ENCODE measurements at places on chromosomes 5 and 9.
A peak's percentile ranks its signal among the peaks of the same experiment; 100 is the strongest.

DNA sequence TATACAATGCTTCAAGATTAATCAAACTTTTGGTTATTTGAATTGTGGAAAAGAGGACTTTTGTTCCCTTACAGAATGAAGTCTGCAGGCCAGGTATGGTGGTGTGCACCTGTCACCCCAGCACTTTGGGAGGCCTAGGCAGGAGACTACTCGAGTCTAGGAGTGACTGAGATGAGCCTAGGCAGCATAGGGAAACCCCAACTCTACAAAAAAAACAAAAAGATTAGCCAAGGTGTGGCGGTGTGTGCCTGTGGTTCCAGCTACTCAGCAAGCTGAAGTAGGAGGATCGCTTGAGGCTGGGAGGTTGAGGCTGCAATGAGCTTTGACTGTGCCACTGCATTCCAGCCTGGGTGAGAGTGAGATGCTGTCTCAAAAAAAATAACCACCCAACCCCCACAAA, 9.3 kb downstream of the CCNH start:
- peaks cover 27% of the 10 kb centered on the region for H3K4me1 ChIP-seq
- H3K27ac ChIP-seq: no peak overlapping the region
- H3K27me3 ChIP-seq: no peaks in the 10 kb centered on the region
- peaks cover 80% of the 10 kb centered on the region for H3K36me3 ChIP-seq
- no peak overlapping the region for H3K4me3 ChIP-seq
- DNase-seq: no peak

DNA sequence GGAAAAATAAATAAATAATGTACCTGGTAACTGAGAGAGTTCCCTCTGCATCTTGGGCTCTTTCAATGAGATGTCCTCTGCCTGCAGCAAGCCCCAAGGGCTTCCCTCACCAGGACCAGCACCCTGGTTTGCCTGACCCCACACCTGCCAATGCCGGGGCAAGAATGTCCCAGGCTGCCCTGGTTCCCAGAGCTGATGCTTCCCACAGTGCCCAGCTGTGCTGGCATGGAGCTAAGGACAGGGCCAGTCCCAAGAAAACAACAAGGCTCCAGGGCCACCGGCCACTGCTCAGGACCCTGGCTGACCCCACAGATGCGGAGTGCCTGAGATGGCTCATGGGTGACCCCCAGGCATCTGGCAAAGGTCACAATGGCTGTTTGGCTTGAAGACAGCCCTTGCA, 123.5 kb downstream of the KCNIP1 start:
- no peak for DNase-seq
- H3K4me1 ChIP-seq: no peaks in the 10 kb centered on the region
- H3K27ac ChIP-seq: no peak overlapping the region
- H3K27me3 ChIP-seq: peaks cover 1% of the 10 kb centered on the region
- H3K4me3 ChIP-seq: no peak overlapping the region

DNA sequence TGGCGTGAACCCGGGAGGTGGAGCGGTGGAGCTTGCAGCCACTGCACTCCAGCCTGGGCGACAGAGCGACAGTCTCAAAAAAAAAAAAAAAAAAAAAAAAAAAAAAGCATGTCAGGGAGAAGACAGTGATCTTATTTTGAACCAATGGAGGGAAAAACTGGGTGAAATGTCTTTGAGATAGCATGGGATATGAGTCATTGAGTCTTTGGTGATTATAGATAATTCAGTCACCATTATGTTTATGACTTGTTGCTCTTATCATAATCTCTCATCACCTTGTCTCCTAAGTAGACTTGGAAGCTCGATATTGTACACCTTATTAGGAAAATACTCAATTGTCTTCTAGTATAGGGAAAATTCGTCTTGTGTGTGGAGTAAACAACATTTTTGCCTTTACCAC, 55.1 kb upstream of the KDM4C start:
- H3K27ac ChIP-seq: peak overlapping the region; percentile 91
- H3K36me3 ChIP-seq: no peaks in the 10 kb centered on the region
- peaks cover 20% of the 10 kb centered on the region for H3K4me1 ChIP-seq

DNA sequence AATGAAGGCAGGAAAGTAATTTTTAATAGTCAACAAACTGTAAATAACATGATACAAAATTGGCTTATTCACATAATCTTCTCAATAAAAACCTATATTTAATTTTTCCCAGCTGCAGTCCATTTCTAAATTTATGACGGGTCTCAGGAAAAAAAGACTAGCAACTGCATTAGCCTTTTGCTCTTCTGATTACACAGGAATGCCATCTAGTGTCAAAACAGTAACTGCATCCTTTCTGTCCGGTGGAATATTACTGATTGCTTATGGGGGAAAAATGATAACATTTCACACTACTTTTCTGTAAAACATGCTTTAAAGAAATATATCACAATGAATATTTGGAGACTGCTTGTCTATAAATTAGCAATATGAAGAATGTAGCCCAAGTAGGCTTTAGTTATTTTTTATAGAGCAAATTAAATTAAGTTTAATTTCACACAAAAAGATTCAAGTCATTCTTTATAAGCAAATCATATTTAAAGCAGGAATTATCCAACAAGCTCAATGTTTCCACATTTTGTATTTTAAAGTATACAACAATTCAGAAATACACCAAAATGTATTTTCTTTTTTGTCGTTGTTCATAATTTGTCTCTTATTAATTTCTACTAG, 534.7 kb downstream of the CDH10 start:
- no peak overlapping the region for H3K4me3 ChIP-seq
- no peak overlapping the region for H3K27ac ChIP-seq
- DNase-seq: no peak
- no peaks in the 10 kb centered on the region for H3K4me1 ChIP-seq

DNA sequence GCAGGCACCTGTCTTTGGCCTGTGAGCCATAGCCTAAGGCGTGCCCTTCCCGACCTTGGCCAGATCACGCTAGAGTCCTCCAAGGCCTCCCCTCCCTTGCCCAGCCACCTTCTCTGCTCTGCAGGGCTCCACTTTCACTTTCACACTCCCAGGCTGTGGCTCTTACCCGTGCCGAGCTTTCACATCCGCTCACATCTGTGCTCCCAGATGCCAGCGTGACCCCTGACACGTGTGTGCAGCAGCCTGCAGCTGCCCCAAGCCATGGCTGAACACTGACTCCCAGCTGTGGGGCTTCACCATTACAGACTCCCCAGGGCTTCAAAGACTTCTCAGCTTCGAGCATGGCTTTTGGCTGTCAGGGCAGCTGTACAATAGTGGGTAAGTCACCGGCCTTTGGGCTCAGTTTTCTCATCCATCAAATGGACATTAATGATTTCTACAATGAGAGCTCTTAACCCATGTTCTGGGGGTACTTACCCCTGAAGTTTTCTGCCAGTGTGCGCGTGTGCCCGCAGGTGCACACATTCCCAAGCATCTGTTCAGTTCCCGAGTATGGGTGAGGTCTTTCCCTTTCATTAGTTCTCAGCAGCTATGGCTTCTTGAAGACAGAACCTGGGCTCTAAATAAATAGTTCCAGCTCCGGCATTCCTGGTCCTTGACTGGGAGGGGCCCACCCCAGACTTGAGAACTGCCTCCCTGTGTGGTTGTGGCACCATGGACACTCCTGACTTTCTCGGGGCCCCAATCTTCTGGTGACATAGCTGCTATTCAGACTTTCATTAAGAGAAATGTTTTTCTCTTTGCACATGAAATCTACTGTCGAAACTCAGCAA, 118.6 kb downstream of the RGS3 start:
- peak overlapping the region; percentile 79 for H3K4me3 ChIP-seq
- peaks cover 54% of the 10 kb centered on the region for H3K36me3 ChIP-seq
- peaks cover 74% of the 10 kb centered on the region for H3K4me1 ChIP-seq
- no peaks in the 10 kb centered on the region for H3K27me3 ChIP-seq
- H3K27ac ChIP-seq: peak overlapping the region; percentile 93

DNA sequence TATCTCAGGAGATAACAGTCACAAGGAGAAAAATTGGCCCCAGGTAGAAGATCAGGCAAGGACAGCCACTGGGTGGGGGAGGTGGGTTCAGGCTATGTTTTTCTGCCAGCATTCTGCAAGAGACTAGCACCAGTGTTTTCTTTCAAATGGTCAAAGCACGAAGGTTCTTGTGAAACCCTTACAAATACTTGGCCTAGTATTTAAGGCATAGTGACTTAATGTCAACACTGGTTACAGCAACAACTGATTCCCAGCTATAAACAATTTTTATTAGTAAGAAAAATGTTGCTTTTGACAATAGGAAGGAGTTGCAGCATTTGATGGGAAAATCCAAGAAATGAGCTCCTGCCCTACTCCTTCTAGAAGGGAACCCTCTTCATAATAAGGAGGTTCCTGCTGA, 349.6 kb downstream of the SLIT3 start:
- H3K36me3 ChIP-seq: no peaks in the 10 kb centered on the region
- no peak overlapping the region for H3K27ac ChIP-seq
- no peak for DNase-seq
- peaks cover 9% of the 10 kb centered on the region for H3K4me1 ChIP-seq

- H3K4me1 ChIP-seq: peaks cover 8% of the 10 kb centered on the region
- H3K36me3 ChIP-seq: no peaks in the 10 kb centered on the region
- DNase-seq: no peak
- no peak overlapping the region for H3K4me3 ChIP-seq
Observed at GRCh38 chr9:6968271-6968670, 210.5 kb downstream of the KDM4C start.

DNA sequence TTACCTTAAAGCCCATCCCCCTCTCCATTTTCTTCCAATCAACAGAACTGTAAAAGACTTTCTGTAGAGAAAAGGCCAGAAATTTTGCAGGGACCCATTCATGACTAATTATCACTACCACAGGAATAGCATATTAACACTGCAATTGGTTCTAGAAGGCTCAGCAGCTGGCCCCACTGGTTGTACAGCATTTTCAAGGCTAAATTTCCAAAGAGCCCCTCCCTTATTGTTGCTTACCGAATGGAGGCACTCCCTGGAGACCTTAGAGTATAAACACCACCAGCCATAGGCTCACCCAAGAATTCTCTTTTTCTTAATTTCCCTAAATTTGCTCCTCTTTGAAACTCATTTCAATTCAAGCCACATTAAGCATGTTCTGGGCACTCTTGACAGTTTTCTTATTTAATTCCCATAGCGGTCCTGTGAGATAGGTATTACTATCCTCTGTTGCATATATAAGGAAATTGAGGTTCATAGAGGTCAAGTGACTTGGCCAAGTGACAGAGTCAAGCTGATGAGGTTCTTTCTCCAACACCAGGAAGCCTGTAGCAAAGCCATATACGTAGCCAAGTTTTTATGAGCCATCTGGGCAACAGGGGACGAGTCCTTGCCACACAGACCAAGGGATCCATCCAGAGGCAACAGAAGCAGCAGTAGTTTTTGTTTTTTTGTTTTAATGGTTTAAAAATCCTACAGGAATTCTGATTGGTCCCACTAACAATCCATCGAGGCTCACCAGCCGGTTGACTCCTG, 83.9 kb upstream of the NR5A1 start:
- peaks cover 27% of the 10 kb centered on the region for H3K27me3 ChIP-seq
- H3K4me3 ChIP-seq: no peak overlapping the region
- no peak overlapping the region for H3K27ac ChIP-seq

DNA sequence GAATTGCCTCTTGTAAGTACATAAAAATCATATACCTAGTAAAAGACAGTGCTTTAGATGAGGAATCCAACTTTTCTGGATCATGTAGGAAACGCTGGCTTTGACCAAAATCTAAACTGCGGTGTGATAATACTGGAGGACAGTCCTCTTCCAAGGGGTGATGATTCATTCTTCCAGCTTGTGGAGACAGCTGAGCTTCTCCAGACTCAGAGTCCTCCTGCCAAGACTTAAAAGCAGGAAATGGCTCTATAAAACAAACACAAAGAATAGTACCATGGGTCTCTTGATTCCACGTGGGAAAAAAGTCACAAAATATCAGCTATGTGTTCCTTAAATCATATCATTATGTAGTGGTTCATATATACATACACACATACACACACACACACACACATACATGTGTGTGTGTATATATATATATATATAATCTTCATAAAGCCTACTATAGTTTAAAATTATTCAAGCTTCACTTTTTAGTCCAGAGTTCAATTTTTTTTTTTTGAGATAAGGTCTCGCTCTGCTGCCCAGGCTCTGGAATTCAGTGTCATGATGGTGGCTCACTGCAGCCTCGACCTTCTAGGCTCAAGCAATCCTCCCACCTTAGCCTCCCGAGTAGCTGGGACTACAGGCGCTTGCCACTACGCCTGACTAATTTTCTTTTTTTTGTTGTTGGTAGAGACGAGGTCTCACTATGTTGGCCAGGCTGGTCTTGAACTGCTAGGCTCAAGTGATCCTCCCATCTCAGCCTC, 65.0 kb downstream of the PKD2L2 start:
- peaks cover 5% of the 10 kb centered on the region for H3K4me1 ChIP-seq
- DNase-seq: no peak
- H3K4me3 ChIP-seq: no peak overlapping the region
- H3K27ac ChIP-seq: no peak overlapping the region
- H3K27me3 ChIP-seq: no peaks in the 10 kb centered on the region
- H3K36me3 ChIP-seq: peaks cover 50% of the 10 kb centered on the region

GRCh38 chr5:38650946-38651345, 94.5 kb upstream of the LIFR start:
- H3K27me3 ChIP-seq: peaks cover 6% of the 10 kb centered on the region
- H3K36me3 ChIP-seq: no peaks in the 10 kb centered on the region
- H3K4me3 ChIP-seq: no peak overlapping the region
- no peak overlapping the region for H3K27ac ChIP-seq
- no peak for DNase-seq

GRCh38 chr9:86838519-86839497, 108.5 kb downstream of the GAS1 start:
- DNase-seq: no peak
- H3K36me3 ChIP-seq: no peaks in the 10 kb centered on the region
- no peak overlapping the region for H3K4me3 ChIP-seq
- H3K27me3 ChIP-seq: no peaks in the 10 kb centered on the region

DNA sequence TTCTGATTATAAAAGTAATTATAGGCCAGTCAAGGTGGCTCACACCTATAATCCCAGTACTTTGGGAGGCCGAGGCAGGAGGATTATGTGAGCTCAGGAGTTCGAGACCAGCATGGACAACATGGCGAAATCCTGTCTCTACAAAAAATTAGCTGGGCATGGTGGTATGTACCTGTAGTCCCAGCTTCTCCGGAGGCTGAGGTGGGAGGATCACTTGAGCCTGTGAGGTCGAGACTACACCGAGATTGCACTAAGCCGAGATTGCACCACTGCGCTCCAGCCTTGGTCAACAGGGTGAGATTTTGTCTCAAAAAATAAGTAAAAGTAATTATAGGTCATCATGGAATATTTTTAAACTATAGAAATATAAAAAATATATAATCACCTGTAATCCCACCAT, 18.1 kb downstream of the IRF1 start:
- H3K36me3 ChIP-seq: peaks cover 27% of the 10 kb centered on the region
- DNase-seq: no peak
- H3K27ac ChIP-seq: no peak overlapping the region
- H3K4me1 ChIP-seq: peaks cover 63% of the 10 kb centered on the region

- DNase-seq: no peak
- peaks cover 42% of the 10 kb centered on the region for H3K4me1 ChIP-seq
- H3K27ac ChIP-seq: peak overlapping the region; percentile 53
- H3K27me3 ChIP-seq: no peaks in the 10 kb centered on the region
Observed at GRCh38 chr5:41858890-41859289, 11.3 kb downstream of the OXCT1 start.

GRCh38 chr9:36963346-36963745, 70.7 kb downstream of the PAX5 start:
- no peak overlapping the region for H3K27ac ChIP-seq

- H3K27ac ChIP-seq: no peak overlapping the region
- DNase-seq: no peak
- no peaks in the 10 kb centered on the region for H3K4me1 ChIP-seq
- no peaks in the 10 kb centered on the region for H3K27me3 ChIP-seq
- H3K36me3 ChIP-seq: no peaks in the 10 kb centered on the region
Observed at GRCh38 chr5:147388184-147389108, 121.4 kb downstream of the DPYSL3 start.

Measured in activated T-helper 2 cell treated with anti-CD3 and anti-CD28 coated beads, Interferon-gamma antibody, Interleukin-2, Interleukin-4, amounts not matched to agents 10 μg/mL and 5 μg/mL and 100 μg/mL, durations not matched to agents 14 hours and 24 hours and 36 hours (primary cell).